ENCODE measurements at places on chromosomes 2 and 18.
A peak's percentile ranks its signal among the peaks of the same experiment; 100 is the strongest.

- no peak for DNase-seq
Observed at GRCh38 chr18:76351961-76352581, 143.0 kb downstream of the ZNF516 start.

DNA sequence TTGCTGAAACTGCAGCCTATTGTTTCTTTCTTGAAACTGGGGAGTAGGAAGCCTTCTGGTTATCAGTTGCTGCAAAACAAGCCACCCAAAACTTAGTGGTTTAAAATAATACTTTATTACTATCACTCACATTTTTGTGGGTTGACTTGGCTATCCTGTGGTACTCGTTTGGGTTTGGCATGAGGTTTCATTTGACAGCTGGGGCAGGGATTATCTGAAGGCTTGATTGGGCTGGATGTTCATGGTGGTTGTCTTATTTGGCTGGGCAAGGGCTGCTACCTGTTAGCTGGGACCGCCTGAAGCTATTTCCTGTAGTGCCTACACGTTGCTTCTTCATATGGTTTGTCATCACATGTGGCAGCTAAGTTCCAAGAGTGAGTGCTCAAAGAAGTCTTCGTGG, 122.3 kb downstream of the PLCL1 start:
- DNase-seq, result no peak

DNA sequence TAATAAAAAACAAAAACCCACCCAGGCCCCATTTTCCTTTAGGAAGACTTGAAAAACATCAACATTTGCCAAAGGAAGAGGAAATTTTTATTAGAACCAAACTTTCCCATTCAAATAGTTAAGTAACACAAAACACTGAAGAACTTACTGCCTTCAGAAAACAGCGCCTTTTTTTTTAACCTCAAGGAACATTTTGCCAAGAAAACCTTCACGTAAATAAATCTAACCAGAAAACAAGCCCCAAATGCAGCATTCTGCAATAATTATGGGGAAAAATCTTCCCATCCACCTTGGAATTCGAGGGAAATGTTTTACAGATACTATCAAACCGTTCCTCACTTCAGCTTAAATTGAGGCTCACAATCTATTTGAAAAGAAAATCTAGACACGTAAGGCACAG, 56.4 kb downstream of the ACVR1 start:
- DNase-seq, result no peak

DNA sequence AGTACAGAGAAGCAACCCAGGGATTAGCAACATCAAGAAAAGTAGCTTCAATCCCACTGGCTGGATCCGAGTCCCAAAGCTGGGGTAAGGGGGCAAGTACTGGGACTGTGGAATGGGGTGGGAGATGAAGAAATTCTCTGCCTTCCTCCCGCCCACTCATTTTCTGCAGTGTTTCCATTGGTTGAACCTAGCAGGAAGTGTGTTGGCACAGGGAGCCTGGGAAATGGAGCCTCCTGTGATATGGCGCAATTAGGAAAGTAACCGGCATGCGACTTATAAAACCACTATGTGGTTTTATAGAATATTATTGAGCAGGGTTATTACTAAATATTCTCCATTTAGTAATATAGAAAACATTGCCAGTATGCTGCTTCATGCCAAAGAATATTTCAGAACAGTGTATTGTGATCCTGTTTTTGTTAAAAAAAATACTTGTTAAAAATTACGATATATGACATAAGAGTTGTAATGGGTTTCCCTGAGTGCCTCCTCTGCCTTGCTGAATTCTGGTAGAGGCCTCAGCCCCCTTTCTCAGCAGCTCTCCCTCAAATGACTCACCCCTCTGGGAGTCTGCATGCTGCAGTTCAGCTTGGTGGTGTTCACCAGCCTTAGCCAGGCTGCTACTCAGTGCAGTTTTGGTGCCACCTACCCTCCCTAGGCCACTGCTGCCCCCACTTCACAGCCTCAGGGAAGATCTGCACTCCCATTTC, 60.5 kb downstream of the HK2 start:
- DNase-seq, result no peak

- no peak for DNase-seq
Observed at GRCh38 chr2:33765122-33765521, 166.0 kb upstream of the FAM98A start.

DNA sequence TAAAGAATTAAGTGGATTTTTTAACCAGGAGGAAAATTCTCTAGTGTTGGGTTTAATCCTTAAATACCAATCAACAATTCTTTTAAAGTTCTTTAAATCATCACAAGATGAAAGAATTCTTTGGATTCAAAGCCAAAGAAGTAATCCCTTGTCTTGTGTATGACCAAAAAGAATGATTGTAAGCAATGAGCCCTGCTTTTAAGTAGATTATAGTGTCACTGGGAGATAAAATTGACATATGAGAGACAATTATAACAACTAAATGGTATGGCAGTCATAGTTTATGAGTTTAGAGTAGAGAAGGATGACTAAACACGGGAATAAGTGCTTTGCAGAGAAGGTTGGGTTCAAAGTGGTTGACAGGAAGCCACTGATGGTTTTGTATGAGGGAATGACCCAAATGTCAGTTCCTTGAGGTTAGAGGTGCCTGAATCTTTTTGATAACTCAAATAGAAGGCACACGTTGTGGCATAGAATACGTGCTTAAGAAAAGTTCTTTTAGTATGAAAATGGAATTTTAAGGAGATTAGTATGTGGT, 199.6 kb upstream of the TCF4 start:
- DNase-seq, result no peak

- no peak for DNase-seq
Observed at GRCh38 chr2:20553580-20553979, 97.3 kb downstream of the HS1BP3 start.

DNA sequence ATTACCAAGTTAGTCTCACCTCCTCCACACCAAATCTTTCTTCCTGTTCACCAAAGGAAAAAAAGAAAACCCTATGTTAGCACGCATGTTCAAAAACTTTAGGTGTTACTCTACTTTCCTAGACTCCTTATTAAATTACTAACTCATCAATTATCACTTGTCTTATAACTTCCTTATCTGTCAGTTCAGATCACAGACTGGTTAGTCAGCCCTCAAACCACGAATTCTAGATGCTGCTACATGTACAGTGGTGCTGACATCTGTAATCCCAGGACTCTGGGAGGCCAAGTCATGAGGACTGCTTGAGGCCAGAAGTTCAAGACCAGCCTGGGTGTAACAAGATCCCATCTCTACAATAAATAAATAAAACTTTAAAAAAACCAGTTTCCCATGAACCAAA, 3.5 kb downstream of the YWHAQ start:
- DNase-seq, result no peak

- DNase-seq, result no peak
Observed at GRCh38 chr2:96024336-96025193, 10.2 kb downstream of the GPAT2 start.

- DNase-seq, result no peak
Observed at GRCh38 chr2:65934992-65935629, 499.8 kb upstream of the MEIS1 start.

DNA sequence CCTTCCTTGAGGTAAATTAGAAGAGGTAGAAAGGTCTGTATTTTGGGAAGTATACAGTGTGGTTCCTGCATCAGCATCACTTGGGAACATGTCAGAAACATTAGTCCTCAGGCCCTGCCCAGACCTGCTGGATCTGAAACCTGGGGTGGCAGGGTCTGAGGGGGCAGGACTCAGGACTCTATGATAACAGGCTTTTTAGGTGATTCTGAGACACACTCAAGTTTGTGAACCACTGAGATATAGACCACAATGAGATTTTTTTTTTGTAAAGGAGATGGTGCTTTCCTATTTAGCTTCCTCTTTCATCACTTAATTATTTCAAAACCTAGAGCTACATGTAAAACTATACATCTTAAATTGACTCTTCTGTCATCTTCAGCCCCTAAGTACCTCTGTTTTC, 262.7 kb upstream of the SPOPL start:
- DNase-seq, result no peak

GRCh38 chr2:88671786-88672427, 19.6 kb upstream of the RPIA start:
- DNase-seq, result peak; percentile 10

DNA sequence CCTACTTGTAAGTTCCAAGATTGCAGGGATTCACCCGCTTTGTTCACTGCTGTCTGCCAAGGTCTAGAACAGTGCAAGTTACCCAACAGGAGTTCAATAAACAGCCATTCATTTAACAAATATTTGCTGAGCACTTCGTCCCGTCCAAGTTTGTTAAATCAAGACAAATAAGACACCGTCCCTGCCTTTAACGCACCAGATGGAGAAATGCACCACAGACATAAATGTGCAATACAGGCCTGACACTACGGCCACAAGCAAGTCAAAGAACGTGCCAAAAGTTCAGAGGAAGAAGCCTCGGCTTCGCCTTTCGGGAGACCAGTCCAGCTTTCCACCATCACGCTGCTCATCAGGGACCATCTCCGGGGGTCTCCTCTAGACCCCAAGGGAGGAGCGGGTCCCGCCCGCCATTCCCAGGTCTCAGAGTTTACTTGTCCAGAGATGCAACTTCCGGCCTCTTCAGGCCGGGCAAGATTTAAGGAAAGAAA, 429 bp downstream of the C2orf76 start:
- DNase-seq, result peak; percentile 28
